ENCODE measurements at places on chromosomes 6 and 20.

GRCh38 chr6:5094327-5094726, 9.2 kb downstream of the PPP1R3G start:
- peak; percentile 90 for DNase-seq

DNA sequence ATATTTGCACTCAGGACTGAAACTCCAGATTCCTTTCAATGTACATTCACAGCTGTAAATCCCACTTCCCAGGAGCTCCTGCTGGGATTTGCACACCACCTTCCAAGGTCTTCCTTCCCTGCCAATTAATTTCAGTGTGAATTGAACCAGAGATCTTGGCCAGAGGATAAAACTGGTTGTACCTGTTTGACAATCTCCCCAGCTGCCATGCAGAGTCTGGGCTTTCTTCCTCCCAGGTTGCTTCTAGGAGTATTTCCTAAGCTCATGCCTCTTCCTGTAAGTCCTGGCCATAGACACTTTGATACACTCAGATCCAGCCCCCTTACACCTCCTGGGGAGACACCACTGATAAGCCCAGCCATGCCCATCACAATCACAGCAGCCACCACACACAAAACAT, 15.6 kb downstream of the MAFB start:
- no peak for DNase-seq

GRCh38 chr6:24274441-24275083, 83.3 kb downstream of the DCDC2 start:
- DNase-seq, result no peak

GRCh38 chr20:49812507-49813304, at the start of gene SLC9A8:
Gene SLC9A8, plus strand, starts transcription at chr20:49812828. Its CDS starts 95 bp downstream, at chr20:49812923.
- peak; percentile 87 for DNase-seq

Measured in fibroblast of skin of right quadriceps (primary cell).